MM.1S (cell line): ENCODE measurements at places on chromosomes 1 and 21.

GRCh38 chr1:77882411-77882810 lies 6.0 kb upstream of the NEXN start:
- DNase-seq, result no peak

GRCh38 chr1:222920169-222920568 lies 105.3 kb downstream of the DISP1 start:
- DNase-seq, result no peak

- DNase-seq, result no peak
These were observed 73.1 kb upstream of the DYNLT5 start for GRCh38 chr1:66679140-66679539.

- no peak for DNase-seq
These were observed 20.9 kb downstream of the ERICH3 start for GRCh38 chr1:74652711-74653139.

- no peak for DNase-seq
These were observed 433.3 kb downstream of the DISC1 start for GRCh38 chr1:232059726-232060374.

DNA sequence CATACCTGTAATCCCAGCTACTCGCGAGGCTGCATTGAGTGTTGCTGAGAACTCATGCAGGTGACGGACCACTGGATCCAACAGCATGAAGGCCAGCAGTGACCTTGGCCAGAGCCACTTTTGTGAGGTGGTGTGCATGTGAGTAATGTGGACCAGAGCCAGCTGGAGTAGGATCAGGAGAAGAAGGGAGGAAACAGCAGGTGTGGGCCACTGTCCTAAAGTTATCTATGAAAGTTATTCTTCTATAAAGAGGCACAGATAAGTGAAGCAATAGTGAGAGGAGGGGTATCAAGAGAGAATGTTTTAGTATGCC lies 47.8 kb downstream of the TCP10L start:
- DNase-seq, result peak; percentile 2

DNA sequence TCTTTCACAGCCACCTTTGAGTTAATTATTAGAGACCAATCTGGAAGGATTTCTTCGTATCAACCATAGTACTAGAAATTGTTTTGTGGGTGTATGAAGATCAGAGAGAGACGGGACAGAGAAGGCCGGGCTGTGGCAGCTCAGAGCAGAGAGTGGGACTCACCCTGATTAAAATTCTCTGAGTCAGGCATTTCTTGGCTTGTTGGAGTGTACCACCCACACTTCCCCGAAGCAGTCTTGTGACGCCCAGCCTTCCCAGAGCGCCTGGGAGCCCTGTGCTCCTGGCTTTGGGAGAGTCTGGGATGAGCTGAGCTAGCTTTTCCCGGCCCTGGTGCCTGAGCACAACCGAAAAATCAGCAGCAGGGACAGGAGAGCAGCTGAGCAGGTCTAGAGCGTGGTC lies 19.4 kb downstream of the PLEKHM2 start:
- no peak for DNase-seq

DNA sequence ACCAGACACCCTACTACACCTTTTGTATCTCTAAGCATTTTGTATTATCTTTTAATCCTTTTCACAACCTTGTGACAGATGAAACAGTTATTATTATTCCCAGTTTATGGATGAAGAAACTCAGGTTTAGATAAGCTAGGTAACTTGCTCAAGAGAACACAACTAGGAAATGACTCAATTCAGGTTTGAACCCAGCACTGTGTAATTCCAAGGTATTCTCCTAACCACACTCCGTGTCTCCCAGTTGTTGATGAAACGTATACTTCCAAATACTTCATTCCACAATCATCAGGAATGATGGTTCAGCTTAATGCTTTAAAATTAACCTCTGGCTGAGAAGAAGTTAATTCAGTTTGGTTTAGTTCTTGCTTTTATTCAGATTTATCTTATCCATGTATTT lies 51.7 kb upstream of the MRPS6 start:
- DNase-seq, result no peak

DNA sequence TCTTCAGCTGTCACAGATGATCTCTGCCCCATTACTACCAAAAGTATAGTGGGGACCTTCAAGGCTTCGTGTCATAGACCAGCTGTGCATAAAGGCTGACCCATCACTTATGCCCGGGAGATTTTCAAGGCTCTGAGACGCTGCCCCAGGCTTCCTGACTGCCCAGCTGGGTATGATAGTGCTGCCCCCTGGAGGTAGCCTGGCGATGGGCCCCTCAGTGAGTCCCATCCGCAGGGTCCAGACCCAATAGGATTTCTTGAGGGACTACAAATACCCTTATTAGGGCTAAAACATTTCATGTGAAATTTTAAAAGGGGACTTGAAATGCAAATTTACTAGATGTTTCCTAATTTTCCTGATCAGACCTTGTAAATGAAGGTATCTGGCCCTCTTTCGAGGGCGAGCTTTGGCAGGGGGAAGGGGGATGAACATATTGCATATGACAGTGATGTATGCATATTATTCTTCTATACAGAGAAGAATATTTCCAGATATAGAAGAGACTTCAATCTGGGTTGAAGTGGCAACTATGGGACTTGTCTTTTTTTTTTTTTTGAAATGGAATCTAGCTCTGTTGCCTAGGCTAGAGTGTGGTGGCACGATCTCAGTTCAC lies 11.7 kb upstream of the FCMR start:
- DNase-seq, result peak; percentile 89

DNA sequence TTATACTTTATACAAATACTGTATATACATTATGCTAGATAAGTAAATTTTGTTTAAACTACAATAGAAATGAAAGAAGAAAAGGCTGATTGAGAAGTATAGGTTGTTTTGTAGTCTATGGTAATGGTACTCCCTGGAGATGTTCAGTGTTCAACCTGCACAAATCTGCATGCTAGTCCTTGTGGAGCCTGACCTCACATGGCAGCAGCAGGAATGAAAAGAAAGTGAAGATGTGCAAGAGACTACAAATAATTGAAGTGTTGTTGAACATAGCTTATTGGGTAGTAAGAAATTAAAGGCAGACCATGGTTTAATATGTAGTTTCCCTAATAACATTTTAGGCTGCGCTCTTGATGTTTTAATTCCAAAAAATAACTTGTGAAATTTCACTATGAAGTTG lies 201.2 kb downstream of the TGFB2 start:
- no peak for DNase-seq

DNA sequence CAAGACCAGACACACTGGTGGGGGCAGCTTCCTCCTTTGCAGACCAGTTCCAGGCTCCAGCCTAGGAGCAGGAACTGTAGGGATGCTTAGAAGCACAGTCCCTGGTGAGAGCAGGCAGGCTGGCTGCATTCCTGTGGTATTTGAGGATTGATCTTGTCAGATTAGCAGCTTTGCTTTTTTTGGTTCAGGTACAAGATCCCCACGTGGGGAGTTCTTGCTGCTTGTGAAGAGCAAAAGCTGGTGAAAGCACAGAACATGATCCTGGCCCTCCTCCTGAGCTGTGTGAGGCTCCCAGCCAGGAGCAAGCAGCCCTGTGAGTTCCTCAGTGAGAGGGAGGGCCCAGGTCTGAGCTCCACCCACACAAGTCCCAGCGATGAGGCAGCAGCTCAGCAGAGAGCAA lies 75.3 kb upstream of the ARTN start:
- DNase-seq, result peak; percentile 34

DNA sequence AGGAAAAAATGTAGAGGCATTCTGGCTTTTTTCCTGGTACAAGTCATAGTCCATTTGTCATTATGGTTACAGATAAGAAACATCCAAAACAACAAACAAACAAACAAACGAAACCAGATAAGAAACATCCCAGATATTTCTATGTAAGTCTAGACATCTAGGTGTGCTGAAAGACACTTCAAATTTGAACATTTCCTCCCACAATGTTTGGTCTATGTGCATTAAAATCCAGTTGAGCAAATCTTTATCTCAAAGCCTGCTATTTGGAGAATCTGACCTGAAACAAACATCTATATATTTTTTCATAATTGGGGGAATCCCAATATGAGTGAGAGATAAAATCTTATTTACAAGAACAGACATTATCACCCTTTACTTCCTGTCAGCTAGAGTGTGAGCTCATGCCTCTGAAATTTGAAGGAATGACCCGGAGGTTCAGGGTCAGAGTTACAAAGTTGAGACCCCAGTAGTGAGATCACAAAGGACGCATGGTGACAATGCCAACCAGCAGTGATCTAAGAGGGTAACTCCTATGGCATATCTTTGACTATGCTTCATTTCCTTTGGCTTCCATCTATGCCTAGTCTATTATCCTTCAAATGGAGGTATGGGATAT lies 182.9 kb upstream of the ATP1B1 start:
- no peak for DNase-seq

DNA sequence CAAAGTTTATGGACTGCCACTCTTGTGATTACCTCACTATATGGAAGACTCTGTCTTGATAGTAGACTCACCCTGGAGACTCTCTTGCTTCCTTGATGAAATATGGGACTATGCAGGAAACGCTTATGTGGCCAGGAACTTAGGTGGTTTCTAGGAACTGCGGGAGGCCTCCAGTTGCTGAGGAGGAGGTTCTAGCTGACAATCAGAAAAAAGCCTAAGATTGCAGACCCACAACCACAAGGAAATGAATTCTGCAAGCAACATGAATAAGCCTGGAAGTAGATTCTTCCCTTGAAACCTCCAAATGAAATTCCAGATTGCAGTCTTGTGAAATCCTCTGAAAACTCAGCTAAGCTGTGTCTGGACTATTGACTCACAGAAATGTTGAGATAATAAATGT lies 88.9 kb upstream of the COL11A1 start:
- no peak for DNase-seq

DNA sequence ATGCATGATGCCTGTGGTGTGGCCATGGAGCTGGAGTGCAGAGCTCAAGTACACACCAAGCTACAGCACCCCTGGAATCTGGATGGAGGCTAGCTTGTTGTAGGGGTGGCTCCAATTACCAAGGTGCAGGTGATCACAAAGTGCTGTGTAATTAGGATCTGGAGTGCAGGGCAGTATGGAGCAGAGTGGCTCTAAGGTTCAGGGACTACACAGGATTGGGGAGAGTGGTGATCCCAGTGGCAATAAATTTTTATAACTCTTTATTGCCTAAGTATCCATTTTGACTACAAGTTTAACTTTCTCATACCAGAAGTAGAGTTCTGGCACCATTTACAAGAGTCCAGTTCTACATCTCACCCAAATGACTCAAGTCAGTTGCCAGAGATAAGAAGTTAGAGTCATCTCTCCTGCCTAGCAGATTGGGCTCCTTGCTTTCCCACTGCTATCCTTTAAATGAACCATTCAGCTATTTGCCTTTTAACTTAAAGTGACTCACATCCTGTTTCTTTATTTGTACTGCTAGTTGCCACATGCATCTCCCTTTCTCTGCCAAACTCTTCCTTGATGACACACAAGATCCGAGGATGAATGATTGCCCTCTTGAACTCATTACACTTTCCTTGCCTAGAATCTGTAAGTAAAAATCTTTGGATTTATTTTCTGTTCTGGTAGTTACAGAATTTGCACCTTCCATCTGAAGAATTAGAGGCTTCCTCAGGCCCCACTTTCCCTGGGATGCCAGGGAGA lies 427.2 kb downstream of the KCNT2 start:
- DNase-seq, result no peak

DNA sequence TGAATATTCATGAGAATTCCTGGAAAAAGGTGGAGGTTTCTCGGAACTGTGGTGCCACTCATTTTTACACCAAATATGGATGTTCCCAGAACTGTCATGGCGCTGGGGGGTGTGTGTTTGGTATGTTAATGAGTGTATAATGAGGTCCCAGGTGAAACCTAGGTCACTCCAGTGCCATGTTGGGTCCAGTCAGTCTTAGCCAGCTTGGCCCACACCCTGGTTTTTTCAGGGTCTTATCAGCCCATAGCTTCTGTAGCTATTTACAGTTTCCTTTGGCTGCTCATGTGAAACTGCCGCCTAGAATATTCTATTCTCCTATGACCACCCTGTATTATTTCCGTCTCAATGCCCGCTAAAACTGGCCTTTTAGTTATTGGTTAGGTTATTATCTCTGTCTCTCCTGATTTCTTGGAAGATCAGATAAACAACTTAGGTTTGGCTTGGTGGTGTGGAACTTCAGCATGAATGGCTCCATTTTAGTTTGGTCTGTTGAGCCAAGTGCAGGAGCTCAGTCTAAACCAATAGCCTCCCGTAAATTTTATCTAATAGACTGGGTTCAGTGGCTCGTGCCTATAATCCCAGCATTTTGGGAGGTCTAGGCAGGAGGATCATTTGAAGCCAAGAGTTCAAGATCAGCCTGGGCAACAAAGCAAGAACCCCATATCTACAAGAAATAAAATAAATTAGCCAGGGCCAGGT lies 42.1 kb upstream of the EDARADD start:
- DNase-seq, result no peak

DNA sequence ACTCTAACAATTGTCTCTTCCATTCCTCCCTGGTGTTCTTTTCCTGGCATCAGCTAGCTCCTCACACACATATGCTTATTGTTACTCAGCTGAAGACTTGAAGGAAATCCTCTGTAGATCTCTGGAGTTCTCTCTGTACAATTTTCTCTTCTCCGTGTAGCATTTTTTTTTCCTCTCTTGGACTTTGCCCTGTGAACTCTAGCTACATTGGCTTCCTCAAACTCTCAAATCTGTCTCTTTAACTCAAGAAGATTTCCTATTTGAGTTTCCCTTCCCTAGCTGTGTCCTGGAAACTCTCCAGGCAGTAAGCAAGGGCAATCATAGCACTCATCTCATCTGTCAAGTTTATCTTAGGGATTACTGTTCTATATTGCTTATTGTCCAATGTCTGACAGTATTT lies 4.3 kb upstream of the MIA3 start:
- DNase-seq, result no peak

- DNase-seq, result no peak
These were observed 651 bp downstream of the COA6 start for GRCh38 chr1:234373959-234374254.

GRCh38 chr1:7594002-7594713 lies 176.9 kb upstream of the VAMP3 start:
- no peak for DNase-seq

- no peak for DNase-seq
These were observed 93.1 kb downstream of the TAS1R2 start for GRCh38 chr1:18766328-18766727.

- DNase-seq, result peak; percentile 94
These were observed 91.9 kb downstream of the PCBP3 start for GRCh38 chr21:45735259-45736000.

DNA sequence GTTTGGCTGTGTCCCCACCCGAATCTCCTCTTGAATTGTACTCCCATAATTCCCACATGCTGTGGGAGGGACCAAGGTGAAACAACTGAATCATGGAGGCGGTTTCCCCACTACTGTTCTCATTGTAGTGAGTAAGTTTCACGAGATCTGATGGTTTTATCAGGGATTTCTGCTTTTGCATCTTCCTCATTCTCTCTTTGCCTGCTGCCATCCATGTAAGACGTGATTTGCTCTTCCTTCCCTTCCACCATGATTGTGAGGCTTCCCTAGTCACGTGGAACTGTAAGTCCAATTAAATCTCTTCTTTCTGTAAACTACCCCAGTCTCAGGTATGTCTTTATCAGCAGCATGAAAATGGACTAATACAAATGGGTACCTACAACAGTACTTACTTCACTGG lies 73.5 kb downstream of the PIK3R3 start:
- no peak for DNase-seq

- DNase-seq, result peak; percentile 69
These were observed 132.8 kb downstream of the CLIC6 start for GRCh38 chr21:34801519-34802132.
